Stimulated activated CD8-positive, alpha-beta memory T cell treated with anti-CD3 and anti-CD28 coated beads, Interleukin-4, amount 100 ng/mL, for 48 hours (primary cell): ENCODE measurements at places on chromosomes 12 and 14.
A peak's percentile ranks its signal among the peaks of the same experiment; 100 is the strongest.

DNA sequence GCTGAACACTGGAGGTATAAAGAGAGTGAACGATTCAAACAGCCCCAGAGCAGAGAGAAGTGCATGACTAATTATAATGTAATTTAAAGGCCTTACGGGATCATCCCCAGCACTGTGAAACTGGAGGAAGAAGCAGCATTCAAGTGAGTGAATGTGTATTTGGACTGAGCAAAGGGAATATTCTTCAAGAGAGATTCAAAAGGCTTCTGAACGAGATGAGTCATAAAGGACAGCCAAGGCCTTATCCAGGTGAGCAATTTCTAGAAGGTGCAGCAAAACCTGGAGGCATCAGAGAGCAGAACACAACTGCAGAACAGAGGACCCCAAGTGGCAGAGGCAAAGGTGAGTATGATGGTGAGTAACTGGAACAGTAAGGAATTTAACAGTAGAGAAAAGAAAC lies 127.2 kb downstream of the BCAT1 start:
- no peak for DNase-seq

DNA sequence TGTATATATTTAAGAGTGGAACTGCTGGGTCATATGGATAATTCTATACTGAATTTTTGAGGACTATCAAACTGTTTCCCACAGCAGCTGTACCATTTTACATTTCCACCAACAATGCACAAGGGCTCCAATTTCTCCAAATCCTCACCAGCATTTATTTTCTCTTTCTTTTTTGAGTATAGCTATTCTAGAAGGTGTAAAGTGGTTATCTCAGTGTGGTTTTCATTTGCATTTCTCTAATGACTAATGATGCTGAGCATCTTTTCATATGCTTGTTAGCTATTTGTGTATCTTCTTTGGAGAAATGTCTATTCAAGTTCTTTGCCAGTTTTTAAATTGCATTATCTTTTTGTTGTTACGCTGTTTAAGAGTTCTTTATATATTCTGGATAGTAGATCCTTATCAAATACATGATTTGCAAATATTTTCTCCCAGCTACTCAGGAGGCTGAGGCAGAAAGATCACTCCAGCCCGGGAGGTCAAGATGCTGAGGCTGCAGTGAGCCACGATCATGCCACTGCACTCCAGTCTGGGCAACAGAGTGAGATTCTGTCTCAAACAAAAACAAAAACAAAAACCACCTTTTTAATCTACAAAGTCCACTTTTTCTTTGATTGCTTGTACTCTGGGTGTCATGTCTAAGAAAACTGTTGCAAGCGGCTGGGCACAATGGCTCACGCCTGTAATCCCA lies 32.8 kb downstream of the GTF2A1 start:
- no peak for DNase-seq

GRCh38 chr12:113808095-113808951 lies 157.8 kb downstream of the RBM19 start:
- DNase-seq: no peak

GRCh38 chr12:100141666-100141997 lies 1.0 kb downstream of the BLTP3B start:
- DNase-seq: peak; percentile 34

DNA sequence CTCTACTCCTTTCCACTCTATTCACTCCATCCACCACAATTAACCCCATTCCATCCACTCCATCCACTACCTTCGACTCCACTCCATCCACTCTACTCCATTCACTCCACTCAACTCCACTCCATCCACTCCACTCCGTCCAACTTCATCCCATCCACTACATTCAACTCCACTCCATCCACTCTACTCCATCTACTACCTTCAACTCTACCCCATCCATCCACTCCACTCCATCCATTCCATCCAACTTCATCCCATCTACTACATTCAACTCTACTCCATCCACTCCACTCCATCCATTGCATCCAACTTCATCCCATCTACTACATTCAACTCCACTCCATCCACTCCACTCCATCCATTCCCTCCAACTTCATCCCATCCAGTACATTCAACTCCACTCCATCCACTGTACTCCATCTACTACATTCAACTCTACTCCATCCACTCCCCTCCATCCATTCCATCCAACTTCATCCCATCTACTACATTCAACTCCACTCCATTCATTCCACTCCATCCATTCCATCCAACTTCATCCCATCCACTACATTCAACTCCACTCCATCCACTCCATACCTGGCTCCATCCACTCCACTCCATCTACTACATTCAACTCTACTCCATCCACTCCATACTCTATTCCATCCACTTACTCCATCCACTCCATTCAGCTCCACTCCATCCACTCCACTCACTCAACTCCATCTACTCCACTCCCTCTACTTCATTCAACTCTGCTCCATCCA lies 16.4 kb downstream of the HNF1A start:
- no peak for DNase-seq

GRCh38 chr12:48183091-48183875 lies at the start of gene CCDC184:
Gene CCDC184 (plus strand): TSS chr12:48183644. CDS start chr12:48184123, 479 bp downstream.
- peak; percentile 77 for DNase-seq

GRCh38 chr12:9333161-9333560 lies 125.0 kb upstream of the PZP start:
- DNase-seq: no peak

- DNase-seq: no peak
These were observed 67.2 kb upstream of the FAM181A start for GRCh38 chr14:93859957-93860356.

- DNase-seq: peak; percentile 44
These were observed at the start of gene KRT80 for GRCh38 chr12:52191841-52192791. Gene KRT80 (minus strand): TSS chr12:52192014. CDS start chr12:52191902, 112 bp downstream.

GRCh38 chr14:89498878-89499277 lies 81.8 kb upstream of the FOXN3 start:
- no peak for DNase-seq

GRCh38 chr12:88816201-88816600 lies 235.9 kb upstream of the KITLG start:
- no peak for DNase-seq

DNA sequence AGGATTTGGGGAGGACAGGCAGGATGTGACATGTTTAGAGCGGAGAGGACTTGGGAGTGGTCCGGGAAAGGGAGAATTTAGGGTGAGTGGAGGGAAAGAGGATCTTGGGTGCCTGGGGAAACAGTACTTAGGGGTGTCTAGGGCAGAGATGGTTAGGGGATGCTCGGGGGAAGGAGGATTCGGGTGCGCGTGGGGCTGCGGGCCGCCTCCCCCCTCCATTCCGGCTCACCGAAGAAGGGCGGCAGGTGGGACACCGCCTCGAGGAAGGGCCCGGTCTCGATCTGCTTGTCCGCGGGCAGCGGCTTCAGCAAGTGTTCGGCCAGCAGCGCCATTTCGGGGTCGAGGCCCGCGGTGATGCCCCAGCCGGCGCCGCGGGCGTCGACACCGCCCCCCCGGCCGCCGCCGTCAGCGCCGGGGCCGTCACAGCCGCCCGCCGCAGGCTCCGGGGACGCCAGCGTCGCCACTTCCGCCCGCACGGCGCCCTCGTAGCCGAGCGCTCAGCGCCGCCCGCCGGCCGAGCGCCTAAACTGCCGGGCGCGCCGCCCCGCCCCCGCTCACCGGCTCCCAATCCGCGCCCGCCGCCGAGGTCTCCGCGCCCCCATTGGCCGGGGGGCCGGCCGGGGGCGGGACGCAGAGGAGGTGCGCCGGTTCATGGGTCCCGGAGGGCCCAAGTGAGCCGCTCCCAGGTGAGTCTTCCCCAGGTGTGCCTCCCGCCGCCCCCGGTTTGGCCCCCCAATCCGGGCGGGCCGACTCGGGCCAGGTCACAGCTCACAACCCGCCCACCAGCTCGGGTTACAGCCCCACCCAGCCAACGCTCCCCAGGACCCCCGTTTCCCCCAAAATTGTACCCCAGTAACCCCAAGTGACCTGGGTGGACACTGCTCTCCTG lies at the start of gene GLTP:
Gene GLTP (minus strand): TSS at position 499 of the 889 bp plus-strand sequence. CDS start 167 bp downstream, at position 332.
- peak; percentile 88 for DNase-seq

DNA sequence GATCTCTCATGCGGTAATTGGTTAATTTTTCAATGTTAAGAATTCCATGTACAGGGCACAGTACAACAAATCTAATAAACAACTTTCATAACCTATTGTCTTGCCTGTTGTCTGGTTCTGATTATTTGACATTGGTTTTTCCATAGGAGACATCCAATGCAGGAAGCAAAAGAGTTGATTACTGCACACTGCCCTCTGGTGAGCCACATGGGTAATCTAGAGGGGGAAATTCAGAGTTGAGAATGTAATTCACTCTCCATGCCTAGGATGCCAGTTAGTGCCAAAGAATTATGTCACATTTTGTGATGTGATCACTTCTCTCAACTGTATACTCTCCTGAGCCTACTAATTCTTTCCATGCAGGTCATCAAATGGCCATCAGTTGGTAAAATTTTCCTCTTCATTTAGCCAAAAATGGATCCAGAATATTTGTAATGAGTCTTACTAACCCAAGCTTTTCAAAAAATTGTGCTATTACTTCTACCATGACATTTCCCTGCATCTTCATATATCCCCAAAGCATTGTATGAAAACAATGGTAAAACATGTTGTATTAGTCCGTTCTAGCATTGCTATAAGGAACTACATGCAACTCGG lies 17.7 kb upstream of the CCDC91 start:
- DNase-seq: no peak

DNA sequence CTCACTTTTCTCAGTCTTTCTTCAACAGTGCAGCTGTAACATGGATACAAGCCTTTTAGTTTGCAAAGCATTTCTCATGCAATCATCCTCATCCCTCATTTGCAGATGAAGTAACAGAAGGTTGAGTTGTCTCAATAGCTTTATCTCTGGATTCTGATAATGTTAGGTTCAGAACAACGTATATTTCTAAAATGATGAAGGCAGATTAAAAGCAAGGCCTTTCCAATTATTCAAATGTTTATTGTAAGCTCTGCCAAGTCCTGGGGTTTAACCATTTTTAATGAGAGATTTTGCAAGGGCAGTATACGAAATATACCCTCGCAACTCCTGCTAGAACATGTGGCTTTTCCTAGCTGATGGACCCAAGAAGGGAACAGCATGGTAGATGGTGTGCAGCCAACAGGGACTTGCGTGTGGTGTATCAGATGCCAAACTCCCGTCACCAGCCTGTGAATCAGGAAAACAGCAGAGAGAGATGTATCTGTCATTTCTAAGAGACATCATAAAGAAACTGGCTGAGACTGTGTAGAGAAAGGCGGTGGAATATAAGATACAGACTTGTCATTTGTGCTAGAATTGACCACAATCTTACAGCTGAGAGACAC lies 319.7 kb downstream of the MED13L start:
- DNase-seq: no peak

DNA sequence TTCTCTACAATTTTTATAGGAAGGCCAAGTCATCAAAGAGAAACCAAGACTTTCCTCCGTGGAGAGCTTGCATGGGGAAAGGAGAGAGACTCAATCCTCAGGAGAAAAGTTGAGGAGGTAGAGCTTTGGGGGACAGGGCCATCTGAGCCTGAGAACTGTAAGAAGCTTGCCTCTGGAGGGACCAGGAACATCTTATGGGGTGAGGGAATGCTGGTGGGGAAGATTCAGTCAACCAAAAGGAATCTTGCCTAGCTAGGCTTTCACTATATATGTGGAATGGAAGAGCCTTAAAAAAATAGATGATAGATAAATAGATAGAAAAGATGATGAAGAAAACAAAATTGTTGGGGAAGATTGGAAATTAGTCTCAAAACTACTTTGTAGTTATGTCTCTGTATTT lies 63.5 kb downstream of the DYRK2 start:
- no peak for DNase-seq

DNA sequence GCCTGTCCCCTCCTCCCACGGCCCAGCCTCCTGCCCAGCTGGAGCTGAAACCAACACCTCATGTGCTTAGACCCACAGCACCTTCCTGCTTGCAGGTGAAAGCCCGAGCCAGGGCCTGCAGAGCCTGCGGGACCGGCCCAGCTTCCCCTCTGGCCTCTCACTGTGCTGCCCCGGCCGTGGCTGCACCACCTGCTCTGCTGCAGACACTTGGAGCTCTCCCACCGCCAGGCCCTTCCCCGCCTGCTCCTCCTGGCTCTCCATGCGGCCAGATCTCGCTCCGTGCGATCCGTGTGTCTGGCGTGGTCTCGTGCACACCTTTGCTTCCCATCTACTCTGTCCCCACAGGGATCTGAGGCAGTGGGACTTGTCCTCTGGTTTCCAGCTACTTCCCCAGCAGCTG lies 72.2 kb upstream of the FBRSL1 start:
- DNase-seq: no peak

- no peak for DNase-seq
These were observed 60.0 kb upstream of the FBXO33 start for GRCh38 chr14:39492267-39492666.

DNA sequence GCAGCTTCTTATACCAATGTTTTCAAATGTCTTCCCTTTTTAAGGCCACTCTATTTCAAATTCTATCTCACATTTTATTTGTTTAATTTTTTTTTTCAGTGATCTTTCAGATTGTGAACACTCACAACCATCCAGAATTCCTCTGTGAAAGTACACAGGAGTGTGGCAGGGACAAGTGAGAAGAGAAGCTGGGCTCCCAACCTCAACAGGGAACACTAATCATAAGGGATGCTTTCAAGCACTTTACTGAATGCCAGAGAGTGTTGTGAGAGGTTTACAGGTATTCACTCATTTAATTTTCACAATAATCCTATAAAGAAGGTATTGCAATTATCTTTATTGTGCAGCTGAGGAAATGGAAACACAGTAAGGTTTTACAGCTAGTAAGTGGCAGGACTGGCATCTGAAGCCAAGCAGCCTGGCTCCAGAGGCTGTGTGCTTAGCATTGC lies 60.1 kb upstream of the PYGL start:
- no peak for DNase-seq
